Muscle of leg (tissue), 16 donors: ENCODE measurements at places on chromosomes 3 and 15. TPM values are rescaled to one million over a fixed set of nuclear protein-coding genes. Genes with fewer than 3 reads are reported as not detected.

Gene SMCO1
- 1.6 TPM for total RNA-seq

Gene KBTBD12
- 18.2 TPM for total RNA-seq

Gene DMXL2
- total RNA-seq = 18.7 TPM

Gene AHSG
- total RNA-seq = 0.75 TPM

Gene LRRC2
- 4.1 TPM for total RNA-seq

Gene HRH1
- total RNA-seq = 6.2 TPM

Gene ST8SIA2
- 9.2 TPM for total RNA-seq

Gene UROC1
- 0.04 TPM for total RNA-seq

DNA sequence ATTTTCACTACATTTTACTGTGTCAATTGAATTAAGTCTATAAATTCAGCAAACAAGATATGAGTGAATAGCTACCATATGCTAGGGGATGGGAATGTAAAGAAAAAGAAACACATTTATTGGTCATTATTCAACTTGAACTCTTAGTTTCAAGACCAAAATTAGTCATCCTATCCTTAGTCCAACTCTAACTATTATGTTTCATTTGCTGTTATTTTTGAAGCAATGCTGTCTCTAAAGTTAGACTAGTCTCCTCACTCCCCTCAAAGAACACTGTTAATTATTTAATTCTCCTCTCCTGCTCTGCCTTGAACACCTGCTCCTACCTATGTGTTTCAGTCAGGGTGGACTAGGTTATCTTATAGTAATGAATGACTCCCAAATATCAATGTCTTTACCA lies 920.9 kb downstream of the TUSC7 start:
- DNase-seq = peak; percentile 46
- H3K27ac ChIP-seq = no peak overlapping the region
- no peaks in the 10 kb centered on the region for H3K27me3 ChIP-seq
- H3K4me1 ChIP-seq = peaks cover 8% of the 10 kb centered on the region

- no peak for DNase-seq
- H3K4me3 ChIP-seq = no peak overlapping the region
- no peaks in the 10 kb centered on the region for H3K27me3 ChIP-seq
- H3K4me1 ChIP-seq = no peaks in the 10 kb centered on the region
- H3K27ac ChIP-seq = no peak overlapping the region
Measured at GRCh38 chr15:81349271-81349670, 24.7 kb downstream of the TMC3 start.

DNA sequence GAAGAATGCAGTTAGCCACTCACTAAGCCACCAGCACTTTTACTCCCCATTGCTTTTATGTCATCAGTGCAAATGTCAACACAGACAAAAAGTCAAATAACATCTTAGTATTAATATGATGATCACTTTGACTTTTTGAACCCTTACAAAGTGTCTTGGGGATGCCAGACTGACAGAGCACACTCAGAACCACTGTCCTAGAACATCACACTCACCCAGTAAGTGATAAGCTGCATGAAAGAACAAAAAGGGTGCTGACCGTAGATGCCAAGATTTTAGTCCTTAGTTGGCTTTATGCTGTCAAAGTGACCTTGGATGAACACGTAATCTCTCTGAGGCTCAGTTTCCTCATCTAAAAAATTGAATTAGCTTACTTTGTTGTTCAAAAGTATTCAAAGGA lies 279.5 kb upstream of the TRIM42 start:
- H3K27ac ChIP-seq = no peak overlapping the region
- H3K4me1 ChIP-seq = no peaks in the 10 kb centered on the region
- H3K4me3 ChIP-seq = no peak overlapping the region
- H3K27me3 ChIP-seq = no peaks in the 10 kb centered on the region

GRCh38 chr3:184952671-184953070 lies 140.7 kb downstream of the VPS8 start:
- no peak overlapping the region for H3K27ac ChIP-seq
- no peaks in the 10 kb centered on the region for H3K27me3 ChIP-seq
- peaks cover 12% of the 10 kb centered on the region for H3K36me3 ChIP-seq
- DNase-seq = no peak
- no peak overlapping the region for H3K4me3 ChIP-seq

GRCh38 chr15:78170848-78171773 lies 21.9 kb downstream of the IDH3A start:
- H3K4me1 ChIP-seq = peaks cover 2% of the 10 kb centered on the region
- H3K36me3 ChIP-seq = peaks cover 56% of the 10 kb centered on the region
- H3K4me3 ChIP-seq = no peak overlapping the region
- H3K27me3 ChIP-seq = no peaks in the 10 kb centered on the region
- peak; percentile 46 for DNase-seq

DNA sequence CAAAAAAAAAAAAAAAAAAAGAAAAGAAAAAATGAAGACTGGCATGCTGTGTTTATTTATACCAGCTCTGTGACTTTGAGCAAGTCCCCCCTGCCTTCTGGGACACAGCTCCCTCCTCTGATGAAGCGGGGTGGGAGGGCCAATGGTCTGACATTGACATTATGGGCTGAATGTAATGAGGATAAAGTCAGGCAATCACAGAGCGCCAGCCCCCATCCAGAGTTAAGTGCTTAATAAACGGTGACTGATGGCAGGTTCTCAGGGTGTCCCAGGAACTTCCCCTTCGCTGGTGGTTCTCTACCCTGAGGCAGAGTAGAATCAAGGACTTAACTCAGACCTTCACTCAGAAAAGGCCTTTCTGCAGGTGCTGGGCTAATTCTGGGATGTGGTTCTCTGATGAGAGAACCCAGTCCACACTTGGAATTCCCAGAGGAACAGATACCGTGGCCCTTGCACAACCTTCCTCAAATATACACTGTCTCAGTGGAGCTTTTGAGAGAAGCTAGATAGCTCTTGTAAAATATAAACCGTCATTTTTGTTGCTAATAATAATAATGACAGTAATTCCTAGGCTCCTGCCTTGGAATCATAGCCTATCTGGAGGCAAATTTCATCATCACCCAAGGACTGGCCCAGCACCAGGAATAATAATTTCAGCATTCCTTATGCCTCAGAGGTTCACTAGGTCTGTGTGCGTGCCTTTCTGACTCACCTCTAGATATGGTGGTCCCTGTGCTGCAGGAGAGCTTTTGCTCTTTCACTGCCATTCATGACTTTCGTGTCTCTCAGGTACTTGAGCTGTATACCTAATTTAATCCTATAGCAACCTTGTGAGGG lies 115.8 kb downstream of the RPLP1 start:
- H3K4me3 ChIP-seq = no peak overlapping the region
- no peak overlapping the region for H3K27ac ChIP-seq
- H3K27me3 ChIP-seq = no peaks in the 10 kb centered on the region

DNA sequence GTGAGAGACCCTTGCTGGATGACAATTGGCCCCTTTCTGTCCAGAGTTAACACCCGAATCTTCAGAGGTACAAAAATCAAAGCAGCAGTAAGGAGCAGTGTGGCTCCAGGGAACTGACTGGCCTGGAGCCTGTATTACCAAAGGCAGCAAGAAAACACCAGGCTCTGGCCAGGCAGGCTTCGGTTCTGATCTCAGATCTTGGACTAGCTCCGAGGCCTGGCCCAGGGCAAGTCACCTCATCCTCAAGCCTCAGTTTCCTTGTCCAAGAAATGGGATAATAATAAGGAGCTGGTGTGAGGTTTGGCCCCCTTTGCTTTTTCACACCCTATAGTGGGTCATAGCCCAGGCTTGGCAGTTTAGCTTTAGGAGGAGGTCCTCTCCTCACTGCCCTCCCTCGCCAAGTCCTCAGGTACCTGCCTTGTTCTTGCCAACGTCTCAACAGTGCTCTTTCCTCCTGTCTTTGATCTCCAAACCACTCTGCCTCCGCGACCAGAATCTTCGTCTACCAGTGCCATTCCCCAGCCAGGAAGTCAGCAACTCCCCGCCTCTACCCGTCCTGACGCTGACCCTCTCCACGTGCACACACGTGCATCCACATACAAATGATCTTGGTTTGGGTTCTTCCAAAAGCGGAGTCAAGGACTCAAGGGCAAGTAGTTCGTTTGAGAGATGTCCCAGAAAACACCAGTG lies 82.6 kb upstream of the TLE3 start:
- no peaks in the 10 kb centered on the region for H3K36me3 ChIP-seq
- no peak for DNase-seq
- H3K27ac ChIP-seq = no peak overlapping the region
- H3K4me1 ChIP-seq = peaks cover 3% of the 10 kb centered on the region
- no peak overlapping the region for H3K4me3 ChIP-seq

DNA sequence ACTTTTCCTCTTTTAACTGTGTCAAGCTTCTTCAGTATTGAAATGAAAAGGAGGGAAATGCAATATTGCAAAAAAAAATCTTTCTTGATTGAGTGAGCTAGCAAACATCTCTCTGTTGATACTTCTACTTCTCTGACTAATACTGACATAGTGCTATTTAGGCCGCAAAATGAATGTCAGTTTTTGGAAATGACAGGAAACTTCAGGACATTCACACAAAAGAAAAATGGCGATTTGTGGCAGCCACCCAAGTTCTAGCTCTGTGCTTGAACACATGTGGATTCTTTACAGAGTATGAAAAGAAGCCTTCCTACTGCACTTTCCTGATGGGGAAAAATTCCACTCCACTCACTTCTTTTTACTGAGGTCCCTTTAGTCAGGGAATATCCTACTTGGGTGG lies 486.8 kb upstream of the ALCAM start:
- peak; percentile 21 for DNase-seq
- H3K27ac ChIP-seq = no peak overlapping the region
- H3K4me3 ChIP-seq = no peak overlapping the region
- no peaks in the 10 kb centered on the region for H3K4me1 ChIP-seq
- H3K27me3 ChIP-seq = no peaks in the 10 kb centered on the region

DNA sequence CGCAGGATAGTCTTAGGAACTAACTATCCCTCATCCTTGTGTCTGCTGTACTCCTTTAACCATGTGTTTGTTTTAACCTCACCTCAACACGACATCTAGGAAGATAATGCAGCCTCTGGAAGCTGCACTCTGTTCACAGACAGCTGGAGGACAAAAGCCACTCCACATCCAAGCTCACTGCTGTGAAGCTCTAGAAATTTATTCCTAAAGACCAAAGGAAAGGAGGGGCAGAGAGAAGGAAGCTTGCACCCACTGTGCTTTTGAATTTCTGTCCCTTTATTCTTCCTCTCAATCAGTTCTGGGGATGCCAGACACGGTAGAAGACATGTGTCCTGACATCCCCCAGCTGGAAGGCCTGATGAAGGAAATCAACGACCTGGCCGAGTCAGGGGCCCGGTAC lies 182.9 kb upstream of the CHRM5 start:
- H3K27ac ChIP-seq = no peak overlapping the region
- H3K4me1 ChIP-seq = no peaks in the 10 kb centered on the region
- H3K36me3 ChIP-seq = peaks cover 4% of the 10 kb centered on the region
- DNase-seq = no peak
- H3K27me3 ChIP-seq = no peaks in the 10 kb centered on the region
- H3K4me3 ChIP-seq = no peak overlapping the region

- DNase-seq = no peak
- H3K27ac ChIP-seq = no peak overlapping the region
- H3K36me3 ChIP-seq = no peaks in the 10 kb centered on the region
- H3K27me3 ChIP-seq = no peaks in the 10 kb centered on the region
- H3K4me1 ChIP-seq = peaks cover 13% of the 10 kb centered on the region
Measured at GRCh38 chr3:12695916-12696315, 32.0 kb upstream of the RAF1 start.

DNA sequence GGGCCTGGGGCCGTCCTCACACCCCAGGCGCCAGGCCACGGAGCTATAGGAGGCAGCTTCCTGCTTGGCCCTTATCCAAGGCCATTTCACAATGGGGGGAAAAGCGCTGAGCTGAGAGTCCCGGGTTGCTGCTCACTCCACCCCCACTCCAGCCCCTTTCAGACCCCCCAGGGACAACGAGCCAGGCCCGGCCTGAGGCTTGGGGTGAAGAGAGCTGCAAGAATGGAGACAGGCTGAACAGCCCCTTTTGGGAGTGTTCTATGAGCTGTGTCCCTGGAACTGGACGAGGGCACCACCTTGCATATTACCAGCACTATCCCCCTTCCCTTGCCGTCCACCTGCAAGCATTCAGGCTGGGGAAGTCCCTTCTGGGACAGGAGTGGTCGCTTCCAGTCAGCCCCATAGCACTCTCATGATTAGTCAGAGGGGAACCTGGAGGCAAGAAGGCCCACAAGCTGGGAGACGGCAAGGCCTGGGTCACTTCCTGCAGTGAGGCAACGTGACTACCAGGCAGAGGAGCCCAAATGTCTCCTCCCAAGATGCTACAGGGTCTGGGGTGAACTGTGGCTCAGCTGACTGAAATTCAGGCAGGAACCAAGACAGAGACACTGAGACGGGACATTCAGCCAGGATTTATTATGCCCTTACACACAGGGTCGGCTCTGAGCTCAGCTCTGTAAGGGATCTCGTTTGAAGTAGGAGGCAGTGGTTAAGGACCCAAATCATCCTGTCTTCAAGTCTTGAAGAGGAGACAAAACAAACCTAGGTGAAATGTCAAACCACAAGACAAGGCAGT lies 8.6 kb upstream of the SRP14 start:
- H3K4me3 ChIP-seq = no peak overlapping the region
- H3K4me1 ChIP-seq = peaks cover 52% of the 10 kb centered on the region
- H3K27ac ChIP-seq = peak overlapping the region; percentile 81

DNA sequence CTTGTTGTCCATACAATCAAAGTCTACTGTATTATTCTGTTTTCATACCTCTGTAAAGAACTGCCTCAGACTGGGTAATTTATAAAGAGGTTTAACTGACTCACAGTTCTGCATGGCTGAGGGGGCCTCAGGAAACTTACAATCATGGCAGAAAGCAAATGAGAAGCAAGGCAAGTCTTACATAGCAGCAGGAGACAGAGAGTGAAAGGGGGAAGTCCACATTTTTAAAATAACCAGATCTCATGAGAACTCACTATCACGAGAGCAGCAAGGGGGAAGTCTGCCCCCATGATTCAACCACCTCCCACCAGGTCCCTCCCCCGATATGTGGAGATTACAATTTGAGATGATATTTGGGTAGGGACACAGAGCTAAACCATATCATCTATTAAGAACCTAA lies 724.6 kb upstream of the CBLB start:
- H3K36me3 ChIP-seq = no peaks in the 10 kb centered on the region
- H3K4me1 ChIP-seq = no peaks in the 10 kb centered on the region
- H3K4me3 ChIP-seq = no peak overlapping the region
